Stimulated activated CD8-positive, alpha-beta memory T cell treated with anti-CD3 and anti-CD28 coated beads, Interleukin-2, amount 100 ng/mL, for 1 hour (primary cell): ENCODE measurements at places on chromosomes 7 and 10.

DNA sequence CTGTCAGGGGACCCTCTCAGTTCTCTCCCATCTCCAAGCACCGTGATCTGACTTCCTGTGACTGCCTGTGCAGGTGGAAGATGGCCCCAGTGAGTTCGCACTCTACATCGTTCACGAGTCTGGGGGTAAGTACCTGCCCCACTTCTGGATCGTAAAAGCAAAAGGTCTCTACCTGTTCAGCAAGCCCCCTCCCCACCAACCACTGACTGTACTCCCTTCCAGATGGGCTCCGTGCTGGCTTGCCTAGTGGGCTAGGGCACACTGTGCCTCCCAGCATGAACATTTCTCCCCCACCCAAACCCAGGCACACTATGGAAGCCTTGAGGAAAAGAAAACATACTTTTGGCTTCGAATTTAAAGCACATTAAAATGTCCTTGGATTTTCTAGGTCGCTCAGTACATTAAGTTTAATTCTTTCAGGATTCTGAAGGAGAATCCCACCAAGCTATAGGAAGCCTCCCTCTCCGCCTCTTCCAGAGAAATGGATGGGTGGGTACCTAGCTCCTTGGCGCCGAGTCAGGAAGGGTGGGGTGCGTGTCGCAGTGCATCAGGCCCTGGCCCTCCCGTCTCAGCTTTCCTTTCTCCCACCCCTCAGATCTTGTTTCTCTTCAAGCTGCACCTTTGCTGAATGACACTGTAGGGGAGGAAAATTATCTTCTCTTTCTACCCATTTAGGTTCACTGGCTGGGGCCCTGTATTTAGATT is 11.0 kb upstream of the ZNF22 start:
- DNase-seq = no peak

DNA sequence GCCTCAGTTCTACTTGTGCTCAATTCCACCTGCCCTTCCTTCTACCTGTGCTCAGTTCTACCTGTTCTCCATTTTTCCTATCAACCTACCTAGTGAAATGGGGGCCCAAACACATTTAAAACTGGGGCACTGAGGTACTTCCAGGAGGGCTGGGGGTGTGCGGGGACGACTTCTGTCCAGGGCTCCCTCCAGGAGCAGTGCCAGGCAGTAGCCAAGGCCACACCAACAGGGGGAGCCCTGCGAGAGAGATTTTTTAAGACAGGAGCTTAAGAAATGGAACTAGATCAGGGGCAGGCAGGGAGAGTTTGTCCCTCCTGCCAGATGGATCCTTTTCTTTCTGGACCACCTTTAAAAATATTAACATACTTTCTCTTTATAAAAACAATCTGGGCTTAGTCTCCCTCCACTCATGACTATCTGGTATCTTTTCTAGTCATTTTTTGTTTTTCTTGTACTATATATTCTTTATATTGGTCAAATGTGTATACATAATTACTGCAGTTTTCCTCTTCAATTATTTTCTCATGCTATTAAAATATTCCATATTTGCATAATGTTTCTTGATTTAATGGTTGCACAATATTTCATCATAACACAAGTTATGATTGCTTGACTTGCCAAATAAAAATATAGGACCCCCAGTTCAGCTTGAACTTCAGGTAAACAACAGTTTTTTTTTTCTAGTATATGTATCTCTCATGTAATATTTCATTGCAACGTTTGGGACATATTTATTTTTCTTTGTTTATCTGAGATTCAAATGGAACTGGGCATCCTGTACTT is 47.3 kb upstream of the INSYN2A start:
- DNase-seq = peak; percentile 9

DNA sequence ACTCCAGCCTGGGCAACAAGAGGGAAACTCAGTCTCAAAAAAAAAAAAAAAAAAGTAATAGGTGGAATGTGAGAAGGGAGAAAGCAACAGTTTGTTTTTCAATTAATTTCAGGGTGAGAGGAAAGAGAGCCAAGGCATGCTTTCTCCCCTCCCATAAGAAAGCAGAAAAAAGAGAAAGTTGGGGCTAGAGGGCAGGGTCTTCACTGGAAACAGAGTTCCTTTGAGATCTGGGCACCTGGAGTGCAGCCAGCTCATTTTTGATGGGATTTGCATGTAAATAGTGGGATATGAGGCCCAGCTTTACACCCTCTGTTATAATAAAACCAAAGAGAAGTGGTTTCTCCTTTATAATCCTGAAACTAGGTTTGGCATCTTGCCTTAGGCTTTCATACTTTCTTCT is 13.8 kb upstream of the STOX1 start:
- DNase-seq = no peak

- DNase-seq = no peak
Measured at GRCh38 chr10:78210548-78210947, 176.9 kb downstream of the RPS24 start.

DNA sequence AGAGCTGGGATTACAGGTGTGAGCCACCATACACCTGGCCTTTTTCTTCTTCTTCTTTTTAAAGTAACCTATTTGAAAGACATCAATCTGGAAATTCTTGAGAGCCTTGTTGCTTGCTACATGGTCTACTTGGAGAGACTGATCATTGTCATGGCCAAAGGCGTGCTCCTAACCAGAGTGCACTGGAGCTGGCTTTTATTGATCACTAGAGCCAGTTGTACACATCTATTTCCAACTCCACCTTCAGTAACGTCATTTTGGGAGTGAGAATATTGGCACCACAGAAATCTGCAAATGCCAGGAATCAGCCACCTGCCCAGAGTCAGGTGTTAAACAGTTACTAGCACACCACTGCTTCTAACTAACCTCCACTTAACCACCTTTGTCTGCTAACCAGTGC is 735.1 kb downstream of the TYW1 start:
- no peak for DNase-seq

- DNase-seq = no peak
Measured at GRCh38 chr7:130334274-130334673, 10.3 kb upstream of the CPA5 start.

- no peak for DNase-seq
Measured at GRCh38 chr10:58651040-58651439, 138.4 kb downstream of the BICC1 start.

DNA sequence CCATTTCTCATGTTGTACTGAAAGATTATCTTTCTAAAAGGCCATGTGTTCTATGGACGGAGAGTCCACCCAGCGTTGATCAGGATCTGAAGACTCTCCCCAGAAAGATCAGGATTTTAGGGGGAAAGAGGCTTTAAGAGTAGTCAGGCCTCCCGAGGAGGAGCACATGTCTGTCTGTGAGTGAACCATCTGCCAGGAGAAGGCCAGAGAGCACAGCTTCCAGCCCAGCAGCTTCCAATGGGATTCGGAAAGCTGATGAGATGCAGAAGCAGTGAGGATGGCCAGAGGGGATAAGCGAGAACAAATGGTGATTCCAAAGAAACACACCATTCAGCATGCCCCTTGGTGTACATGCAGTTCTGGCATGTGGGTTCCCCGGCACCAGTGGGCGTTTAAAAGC is 88.5 kb upstream of the TCERG1L start:
- DNase-seq = no peak

DNA sequence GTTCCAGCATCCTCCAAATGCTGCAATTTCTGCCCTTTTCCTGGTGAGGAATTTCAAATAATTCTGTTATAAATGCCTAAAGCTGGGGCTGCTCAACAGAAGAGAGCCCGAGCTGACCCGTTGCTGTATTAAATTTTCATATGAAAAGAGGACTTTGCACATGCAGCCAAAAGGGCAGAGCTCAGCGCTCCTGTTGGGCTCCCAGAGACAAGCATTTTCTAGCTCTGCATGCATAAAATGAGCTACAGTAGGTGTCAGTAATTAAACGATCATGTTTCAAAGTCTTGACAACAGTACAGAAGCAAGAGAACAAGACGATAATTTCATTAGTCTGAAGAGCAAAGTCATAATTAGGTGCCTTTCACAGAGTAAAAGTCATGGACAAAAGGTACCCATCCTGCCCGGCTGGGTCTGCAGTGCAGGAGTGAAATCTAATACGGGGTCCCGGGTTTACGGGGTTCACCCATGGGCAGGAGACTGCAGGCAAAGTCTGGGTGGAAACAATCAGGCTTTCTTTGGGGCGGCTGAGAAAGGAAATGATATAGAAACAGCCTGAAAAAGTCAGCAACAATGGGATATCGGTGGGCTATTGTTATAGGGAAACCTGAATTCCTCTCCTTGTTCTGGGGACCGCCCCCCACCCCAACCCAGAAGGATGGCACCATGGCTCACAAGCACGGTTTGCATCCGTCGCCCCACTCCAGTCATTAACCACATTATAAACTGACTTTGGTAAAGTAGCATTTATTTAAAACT is 66.0 kb downstream of the EBF3 start:
- no peak for DNase-seq

DNA sequence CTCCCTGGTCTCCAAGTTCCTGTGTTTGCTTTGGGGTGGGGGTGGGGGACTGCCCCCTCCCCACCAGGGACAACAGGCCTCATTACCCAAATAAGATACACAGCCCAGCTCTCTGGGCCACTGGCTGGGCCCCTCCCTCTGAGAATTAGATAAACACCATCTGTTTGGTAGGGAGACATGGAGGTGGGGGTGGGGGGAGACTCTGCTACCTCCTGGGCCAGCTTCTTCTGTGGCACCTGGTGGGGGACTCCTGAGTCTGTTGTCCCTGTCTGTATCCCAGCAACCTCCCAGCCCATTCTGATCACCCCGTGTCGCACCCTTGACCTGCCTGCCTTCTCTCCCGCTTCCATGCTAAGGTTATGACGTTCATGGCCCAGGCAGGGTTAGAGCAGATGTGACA is 5.8 kb downstream of the MLXIPL start:
- no peak for DNase-seq

- DNase-seq = no peak
Measured at GRCh38 chr10:63265222-63265617, 132.1 kb downstream of the NRBF2 start.

- DNase-seq = no peak
Measured at GRCh38 chr10:77565590-77566023, 72.0 kb downstream of the KCNMA1 start.

GRCh38 chr7:36602934-36603887 is 121.1 kb downstream of the AOAH start:
- no peak for DNase-seq

DNA sequence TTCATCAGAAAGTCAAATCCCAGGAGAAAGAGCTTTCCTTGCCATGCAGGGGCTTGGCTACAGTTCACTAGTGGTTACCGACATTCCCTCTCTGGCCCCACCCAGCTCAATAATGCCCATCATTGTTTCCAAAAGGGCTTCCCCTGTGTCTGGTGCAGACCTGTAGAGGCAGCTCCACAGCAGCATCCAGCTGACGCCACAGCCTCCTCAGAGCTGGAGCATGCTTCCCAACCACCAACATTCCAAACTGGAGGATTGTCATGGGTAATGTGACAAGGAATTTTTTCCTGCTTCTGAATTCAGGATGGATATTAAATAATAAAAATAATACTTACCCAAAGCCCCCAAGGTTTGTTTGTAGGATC is 77.4 kb downstream of the ZNF365 start:
- DNase-seq = no peak

DNA sequence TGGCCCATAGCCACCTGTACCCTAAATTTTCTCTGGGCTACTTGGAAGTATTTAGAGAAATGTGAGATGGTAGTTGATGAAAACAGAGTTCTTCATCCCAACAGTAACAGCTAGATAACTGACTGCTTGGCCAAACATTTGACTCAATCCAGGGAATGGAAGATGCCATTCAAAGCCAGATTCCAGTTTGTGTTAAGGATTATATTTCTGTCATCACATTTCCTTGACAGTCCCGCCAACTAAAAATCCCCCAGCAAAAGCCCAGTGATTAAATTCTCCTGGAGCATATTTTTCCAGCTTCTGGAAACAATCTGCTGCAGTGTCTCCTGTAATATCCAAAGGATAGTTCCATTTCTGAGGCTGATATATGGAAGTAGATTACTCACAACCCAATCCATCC is 45.4 kb upstream of the PTN start:
- DNase-seq = no peak
